ENCODE measurements at places on chromosomes 3 and 15.

DNA sequence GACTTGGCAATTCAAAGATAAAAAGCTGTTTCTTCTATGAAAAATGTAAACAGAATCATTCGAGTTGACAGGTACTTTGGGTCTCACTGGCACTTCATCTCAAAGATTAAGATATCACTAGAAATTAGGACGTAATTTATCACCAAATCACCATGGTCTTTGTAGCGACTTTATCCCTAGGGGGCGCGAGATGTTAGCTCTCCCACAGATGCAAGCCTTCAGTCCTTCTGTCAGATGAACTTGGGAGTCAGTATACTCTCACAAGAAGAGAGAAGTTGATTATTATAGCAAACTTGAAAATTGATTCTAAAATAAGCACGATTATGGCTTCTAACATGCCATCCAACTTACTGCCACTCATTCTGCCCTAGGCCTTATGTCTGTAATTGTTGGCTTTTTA, 150.3 kb downstream of the ALCAM start:
- no peak for DNase-seq

- no peak for DNase-seq
Measured at GRCh38 chr15:38111070-38111469, 141.6 kb upstream of the SPRED1 start.

GRCh38 chr3:27302891-27303290, 66.3 kb downstream of the NEK10 start:
- DNase-seq, result no peak

GRCh38 chr3:13492048-13492447, 11.9 kb downstream of the HDAC11 start:
- no peak for DNase-seq

DNA sequence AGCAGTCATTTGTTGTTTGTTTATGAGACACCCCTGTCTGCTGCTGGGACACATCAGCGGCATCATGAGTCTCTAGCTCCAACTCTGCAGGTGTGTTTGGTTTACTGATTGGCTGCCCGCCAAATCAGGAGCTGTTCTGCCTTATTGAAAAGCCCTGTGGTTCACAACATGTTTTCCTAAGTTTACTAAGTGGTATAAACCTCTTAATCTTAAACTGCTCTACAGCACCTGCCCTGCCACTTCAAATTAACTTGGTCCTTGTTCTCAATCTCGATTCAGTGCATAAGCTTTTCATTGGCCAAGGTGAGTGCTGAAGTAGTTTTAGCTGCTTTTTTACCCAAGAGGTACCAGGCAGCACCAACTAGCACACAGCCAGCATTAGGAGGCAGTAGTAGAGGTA, 77.8 kb upstream of the WDR72 start:
- no peak for DNase-seq

GRCh38 chr3:160265088-160265487, 39.9 kb downstream of the C3orf80 start:
- no peak for DNase-seq

GRCh38 chr3:106839576-106840280, 537.5 kb upstream of the CCDC54 start:
- DNase-seq, result no peak

- no peak for DNase-seq
Measured at GRCh38 chr15:67082007-67082536, 16.7 kb downstream of the SMAD3 start.
